ENCODE measurements at places on chromosomes 6 and 20. TPM values are rescaled to one million over a fixed set of nuclear protein-coding genes. Genes with fewer than 3 reads are reported as not detected.

DNA sequence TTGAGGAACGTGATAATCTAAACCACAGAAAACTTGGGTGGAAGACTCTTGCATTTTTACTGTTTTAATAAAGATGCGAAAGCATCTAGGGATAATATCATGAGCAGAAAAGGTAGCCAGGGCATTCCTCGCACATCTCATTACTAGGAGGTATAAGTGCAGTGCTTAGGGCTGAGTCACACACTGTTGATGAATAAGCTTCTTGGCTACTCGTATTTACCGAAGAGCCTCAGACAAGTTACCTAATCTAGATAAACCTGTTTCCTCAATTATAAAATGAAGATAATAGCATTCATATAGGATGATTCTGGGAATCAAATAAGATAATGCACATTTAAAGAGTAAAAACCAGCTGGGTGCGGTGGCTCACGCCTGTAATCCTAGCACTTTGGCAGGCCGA lies 780 bp upstream of the KIAA0319 start:
- no peak for DNase-seq

- no peak for DNase-seq
Measured at GRCh38 chr6:110358553-110359160, 508 bp upstream of the METTL24 start.

DNA sequence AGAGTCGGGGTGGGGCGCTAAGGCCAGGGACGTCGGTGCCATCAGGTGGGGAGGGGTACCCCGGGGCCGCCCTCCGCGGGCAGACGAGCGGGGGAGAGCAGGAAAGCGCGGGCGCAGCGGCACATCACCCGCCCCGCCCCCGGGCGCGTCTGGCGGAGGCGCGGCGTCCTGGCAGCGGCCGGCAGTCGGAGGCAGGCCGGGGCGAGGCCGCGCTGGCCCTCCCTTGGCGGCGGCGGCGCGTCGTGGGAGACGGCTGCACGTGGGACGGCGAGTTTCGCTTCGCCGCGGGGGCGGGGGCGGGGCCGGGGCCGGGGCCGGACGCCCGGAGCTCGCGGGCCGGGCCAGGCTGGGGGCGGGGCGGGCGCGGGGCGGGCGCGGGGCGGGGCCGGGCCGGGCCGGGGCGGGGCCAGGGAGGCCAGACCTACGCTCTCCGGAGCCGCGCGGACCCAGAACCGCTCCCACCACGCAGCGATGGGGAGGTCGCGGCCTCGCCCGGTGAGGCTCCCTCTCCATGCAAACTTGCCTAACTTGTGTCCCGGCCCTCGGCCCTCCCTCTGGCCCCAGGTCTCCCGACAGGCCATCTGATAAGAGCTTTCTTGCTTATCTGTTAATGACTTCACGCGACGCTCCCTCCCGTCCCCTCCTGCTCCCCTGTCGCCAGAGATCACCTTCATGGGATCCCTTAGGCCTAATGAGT lies 12.5 kb downstream of the ITPR3 start:
- peak; percentile 80 for DNase-seq

DNA sequence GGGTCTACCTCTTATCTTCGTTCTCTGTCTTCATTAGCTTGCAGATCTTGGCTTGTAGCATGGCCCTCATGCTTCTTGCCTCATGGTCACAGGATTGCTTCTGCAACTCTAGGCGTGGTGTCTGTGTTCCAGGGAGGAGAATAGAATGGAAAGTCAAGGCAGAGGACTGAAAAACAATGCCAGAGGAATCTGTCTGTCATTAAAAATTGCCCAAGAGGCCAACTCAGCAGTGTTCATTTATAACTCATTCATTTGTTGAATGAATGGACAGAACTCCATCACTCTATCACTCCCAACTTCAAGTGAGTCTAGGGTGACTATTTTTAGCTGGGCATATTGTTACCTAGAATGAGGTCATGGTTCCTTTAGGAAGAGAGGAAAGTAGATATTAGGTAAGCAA lies 179.6 kb downstream of the UST start:
- DNase-seq = no peak

GRCh38 chr6:127392301-127392700 lies 48.9 kb upstream of the ECHDC1 start:
- no peak for DNase-seq

GRCh38 chr20:7094438-7094997 lies 327.0 kb downstream of the BMP2 start:
- peak; percentile 62 for DNase-seq

ITCH gene
- 120 TPM for total RNA-seq

All from thyroid gland (tissue), 4 donors.